ENCODE measurements at places on chromosomes 7 and 10. TPM values are rescaled to one million over a fixed set of nuclear protein-coding genes. Genes with fewer than 3 reads are reported as not detected.

GRCh38 chr10:71752391-71753090 lies 20.8 kb downstream of the VSIR start:
- no peak for DNase-seq

DNA sequence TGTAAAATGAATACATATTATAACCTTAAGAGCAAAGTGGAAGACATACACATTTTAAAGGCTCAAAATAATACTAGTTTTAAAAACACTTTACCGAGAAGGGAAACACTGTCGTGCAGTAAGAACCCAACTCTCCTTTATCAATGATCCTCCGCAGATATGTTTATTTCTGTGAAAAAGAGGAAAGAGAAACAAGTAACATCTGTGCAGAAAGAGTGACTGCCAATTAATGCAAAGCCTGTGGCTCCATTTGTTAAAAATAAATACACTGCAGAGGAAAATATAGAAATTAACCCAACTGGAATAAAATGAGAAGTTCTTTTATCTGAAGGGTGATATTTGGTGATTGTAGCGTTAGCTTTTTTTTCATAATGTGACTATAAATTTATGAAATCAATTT lies 62.7 kb downstream of the HGF start:
- DNase-seq: no peak

- no peak for DNase-seq
Observed at GRCh38 chr10:23364378-23364777, 19.8 kb upstream of the C10orf67 start.

DNA sequence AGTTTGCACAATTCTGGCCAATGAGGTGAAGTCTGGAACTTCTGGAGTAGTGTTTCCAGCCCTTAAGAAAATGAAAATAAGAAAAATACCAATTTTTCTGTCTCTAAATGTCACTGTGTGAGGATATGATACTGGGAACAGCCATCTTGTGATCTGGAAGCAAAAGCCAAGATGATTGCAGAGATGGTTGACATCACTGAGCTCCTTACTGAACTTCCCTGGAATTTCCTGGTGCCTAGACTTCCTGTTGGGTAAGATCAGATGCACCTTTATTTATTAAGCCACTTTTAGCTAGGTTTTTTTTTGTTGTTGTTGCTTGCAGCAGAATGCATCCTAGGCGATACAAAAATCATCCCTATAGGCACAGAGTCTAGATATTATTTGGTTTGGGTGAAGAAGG lies 27.3 kb upstream of the INHBA start:
- DNase-seq: no peak

DNA sequence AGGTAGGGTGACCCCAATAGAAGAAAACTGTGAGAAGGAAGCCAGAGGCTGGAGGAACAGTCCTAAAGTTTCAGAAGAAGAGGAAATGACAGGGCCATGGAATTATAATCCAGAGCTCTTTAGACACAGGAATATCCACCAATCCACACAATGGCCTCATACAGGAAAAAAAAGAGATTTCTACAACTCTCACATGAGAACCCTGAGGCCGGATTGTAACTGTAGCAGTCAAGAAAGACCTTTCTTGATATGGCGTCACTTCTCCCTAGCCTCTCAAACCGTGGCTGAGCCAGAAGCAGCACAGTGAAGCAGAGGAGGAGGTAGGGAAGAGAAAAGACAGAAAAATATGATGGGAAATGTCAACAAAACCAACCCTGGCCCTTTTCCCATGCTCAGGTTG lies 76.9 kb downstream of the RAPGEF5 start:
- DNase-seq: no peak

- DNase-seq: no peak
Observed at GRCh38 chr10:128220021-128220420, 93.8 kb upstream of the MKI67 start.

DNA sequence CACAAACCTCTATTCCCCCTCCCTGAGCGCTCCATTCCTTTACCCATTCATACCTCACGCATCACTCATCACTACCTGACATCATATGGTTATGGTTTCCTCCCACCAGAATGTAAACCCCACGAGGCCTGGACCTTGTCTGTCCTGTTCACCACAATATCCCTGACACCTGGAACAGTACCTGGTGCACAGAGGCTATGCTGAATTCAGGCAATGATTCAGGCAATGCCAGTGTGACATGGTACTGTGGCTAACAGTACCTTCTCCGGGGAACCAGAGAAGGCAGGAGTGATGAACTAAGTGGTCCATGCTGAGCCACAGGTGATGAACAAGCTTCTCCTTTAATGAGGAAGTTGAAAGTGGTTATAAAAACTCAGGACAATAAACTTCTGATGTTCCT lies 202.5 kb upstream of the PLXNA4 start:
- no peak for DNase-seq

- no peak for DNase-seq
Observed at GRCh38 chr7:46990761-46991160, 591.1 kb downstream of the TNS3 start.

GRCh38 chr7:135260930-135261721 lies 27.5 kb downstream of the STRA8 start:
- peak; percentile 76 for DNase-seq

DNA sequence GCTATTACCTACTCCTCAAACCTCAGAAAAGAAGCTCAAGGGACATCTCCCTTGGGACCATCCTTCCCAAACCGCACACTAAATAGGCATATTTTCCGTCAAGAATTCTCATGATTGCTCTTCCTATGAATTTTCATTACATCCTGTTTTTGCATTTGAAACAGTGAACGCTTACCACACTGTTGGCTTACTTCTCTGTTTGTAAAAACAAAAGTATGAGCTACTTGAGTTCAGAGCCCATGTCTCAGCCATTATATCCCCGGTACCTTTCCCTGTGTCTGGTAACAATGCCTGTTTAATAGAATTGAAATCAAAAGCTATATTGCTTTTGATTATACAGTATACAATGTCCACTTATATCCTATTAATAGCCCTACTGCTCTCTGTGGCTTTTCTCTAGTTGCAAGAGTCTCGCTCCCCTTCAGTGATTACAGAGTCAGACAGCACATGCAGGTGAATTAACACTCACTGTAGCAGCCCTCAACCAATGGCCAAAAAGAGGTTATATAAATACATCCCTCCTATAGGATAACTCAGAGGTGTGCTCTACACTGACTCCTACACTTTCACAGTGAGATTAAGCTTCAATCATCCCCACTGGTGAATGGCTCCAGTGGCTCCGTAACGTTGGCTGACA lies 264.4 kb downstream of the SORCS1 start:
- DNase-seq: no peak

- DNase-seq: no peak
Observed at GRCh38 chr7:36286226-36286625, 103.4 kb upstream of the ANLN start.

DNA sequence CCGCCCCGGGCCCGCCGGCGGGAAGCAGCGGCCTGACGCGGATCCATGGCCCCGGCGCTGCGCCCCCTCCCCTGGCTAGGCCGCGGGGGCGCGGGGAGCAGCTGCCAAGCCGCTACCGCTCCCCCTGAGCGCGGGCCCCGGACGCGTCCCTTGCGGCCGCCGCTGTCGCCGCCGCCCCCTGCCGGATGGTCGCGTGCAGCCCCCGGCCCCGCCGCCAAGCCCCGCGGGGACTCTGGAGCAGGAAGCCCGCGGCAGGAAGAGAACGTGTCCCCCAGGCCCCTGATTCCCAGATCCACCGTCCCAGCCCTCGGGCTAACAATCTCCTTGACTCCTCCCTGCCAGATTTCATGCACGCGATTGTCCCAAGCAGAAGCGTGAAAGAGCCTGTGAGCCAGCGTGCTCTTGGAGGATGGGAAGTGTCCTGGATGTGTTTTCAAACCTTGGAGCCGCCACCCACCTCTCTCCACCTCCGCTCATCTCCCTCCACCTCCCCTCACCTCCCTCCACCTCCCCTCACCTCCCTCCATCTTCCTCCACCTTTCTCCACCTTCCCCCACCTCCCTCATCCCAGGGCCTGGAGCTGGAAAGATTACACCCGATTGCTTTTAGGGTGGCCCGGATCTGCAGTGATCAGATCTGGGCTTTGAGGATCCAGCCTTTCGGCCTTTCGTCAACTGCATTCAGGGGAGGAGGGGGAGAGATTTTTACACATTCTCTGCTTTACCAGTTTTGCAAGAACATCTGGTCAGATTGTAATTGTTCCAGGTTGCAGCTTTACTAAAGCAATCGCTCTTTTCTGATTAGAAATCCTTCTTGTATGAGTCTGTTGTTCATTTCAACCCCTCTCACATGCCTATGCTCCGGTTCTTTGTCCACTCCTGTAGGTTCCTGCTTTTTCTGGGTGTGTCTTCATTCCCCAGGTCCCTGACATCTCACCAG lies 570 bp upstream of the PRTFDC1 start:
- peak; percentile 55 for DNase-seq

- no peak for DNase-seq
Observed at GRCh38 chr7:104410742-104411141, 82.3 kb downstream of the LHFPL3 start.

GRCh38 chr7:17374654-17375053 lies 76.2 kb downstream of the AHR start:
- DNase-seq: no peak

DNA sequence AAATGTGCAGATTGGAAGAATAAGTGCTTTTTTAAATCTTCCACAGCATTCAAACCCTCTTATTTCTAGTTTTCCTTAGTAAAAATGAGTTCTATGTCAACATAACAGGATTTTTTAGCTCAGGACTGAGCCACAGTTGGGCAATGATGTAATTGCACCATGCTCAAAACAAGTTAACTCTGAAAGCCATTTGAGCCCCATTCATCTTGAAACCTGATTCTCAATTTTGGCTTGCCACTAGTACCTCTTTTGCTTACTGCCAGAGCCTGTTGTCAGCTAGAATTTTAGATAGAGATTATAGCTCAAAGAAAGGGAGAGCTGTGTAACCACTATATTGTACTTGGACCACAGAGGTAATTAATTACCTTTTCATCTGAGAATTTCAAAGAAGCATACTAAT lies 1028.5 kb upstream of the PHF14 start:
- no peak for DNase-seq

DNA sequence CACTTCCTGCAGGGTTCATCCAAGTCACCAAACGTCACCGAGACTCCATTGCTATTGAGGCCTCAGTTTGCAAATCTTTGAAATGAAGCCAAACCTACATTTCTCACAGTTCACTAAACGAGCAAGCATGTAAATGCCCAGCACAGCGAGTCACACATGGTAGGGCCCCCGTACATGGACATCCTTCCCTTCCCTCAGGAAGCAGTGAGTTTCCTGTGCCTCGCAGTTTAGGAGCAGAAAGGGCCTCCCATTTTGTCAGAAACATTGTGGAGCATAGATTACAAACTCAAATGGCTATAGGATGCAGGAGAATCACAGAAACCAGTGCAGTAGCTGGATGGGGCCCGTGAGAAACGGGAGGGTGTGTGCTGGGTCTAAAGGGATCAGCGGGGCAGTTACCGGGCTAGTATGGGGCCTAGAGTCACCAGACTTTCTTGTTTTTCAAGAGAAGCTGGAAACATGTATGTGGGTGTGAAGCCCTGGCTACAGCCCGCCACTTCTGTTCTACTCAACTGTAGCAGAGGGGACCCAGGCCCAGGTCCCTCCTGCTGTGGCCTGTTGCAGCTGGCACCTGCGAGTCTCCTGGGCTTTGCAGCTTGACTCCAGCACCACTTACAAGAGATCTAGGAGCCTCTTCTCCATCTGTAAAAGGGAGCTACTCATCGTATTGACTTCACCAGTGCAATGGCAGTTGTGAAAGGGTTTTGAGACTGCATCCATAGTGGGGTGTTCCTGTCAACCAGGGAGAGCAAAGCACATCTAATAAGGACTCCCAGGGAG lies 14.2 kb upstream of the SLC18A3 start:
- no peak for DNase-seq

DNA sequence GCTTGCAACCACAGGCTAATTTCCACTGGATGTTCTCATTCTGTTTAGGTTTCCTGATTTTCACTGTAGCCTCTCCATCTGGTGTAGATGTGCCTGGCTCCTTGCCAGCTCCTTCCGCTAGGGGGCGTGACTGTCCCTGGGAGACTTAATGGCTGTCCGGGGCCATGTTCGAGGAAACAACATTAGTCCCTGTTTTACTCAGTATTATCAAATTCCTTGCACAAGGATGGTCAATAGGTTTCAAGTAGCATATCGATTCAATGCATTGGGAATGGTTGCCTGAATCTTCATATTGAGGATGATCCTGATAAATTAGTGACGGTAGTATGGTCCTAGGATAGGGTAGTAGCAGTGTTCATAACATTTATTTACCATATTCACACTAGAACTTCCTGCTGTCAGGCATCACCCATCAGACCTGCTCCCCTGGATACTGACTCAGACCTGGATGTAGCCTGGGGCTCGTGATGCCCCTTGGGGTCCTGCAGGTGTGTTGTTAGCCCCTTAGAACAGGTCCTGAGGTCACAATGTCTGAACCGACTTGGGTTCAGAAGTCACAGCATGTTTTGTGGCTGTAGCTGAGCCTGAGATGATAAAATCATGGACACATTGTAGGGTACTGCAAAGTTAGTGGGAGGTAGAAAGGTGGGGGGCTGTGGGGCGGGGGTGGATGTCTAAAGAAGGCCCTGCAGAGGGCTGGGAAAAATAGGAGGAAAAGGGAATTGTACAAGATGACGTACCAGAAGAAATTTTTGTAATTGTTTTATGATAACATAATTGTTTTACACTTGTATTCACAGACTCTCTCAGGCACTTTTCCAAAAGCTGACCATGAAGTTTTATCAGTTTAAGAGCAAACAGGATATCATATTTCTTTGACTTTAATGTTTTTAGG lies 8.9 kb upstream of the EXOC6 start:
- DNase-seq: peak; percentile 57

GRCh38 chr10:27889518-27889917 lies 109.4 kb downstream of the ODAD2 start:
- no peak for DNase-seq

GRCh38 chr10:102421757-102422512 lies 1.3 kb downstream of the FBXL15 start:
- no peak for DNase-seq

- no peak for DNase-seq
Observed at GRCh38 chr7:102079140-102080018, 207.3 kb upstream of the SH2B2 start.

DNA sequence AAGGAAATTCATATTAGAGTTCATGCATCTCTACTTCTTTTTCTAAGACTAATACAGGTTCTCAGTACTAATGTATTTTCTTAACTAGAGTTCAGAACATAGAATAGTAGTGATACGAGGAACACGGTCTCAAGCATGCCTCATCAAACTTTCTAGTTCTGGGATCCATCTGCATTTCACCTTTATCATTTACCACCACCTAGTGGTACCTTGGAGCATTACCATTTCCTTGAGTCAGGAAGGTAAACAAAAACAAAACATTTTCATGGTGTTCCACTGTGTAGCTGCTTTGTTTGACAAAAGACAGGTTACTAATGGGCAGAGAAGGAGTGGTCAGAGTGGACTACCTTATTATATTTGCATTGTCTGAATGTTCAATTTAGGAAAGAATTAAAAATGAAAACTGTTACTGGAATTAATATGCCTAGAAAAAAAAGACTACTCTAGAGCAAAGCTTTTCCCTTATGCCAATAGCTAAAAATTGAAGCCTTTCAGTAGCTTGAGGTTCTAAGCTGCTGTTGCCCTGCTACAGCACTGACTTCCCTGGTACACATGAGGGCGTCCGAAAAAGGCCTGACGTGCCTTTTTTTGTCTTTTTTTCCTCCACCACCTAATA lies 44.5 kb downstream of the STARD3NL start:
- DNase-seq: peak; percentile 57

Gene SPDYE5
- 4.8 TPM for total RNA-seq

Gene COL28A1
- total RNA-seq: not detected

Gene RELN
- total RNA-seq: 1.2 TPM

Gene GLUD1
- 82.8 TPM for total RNA-seq

Gene RBM48
- total RNA-seq: 10.1 TPM

Gene MEPCE
- 20.9 TPM for total RNA-seq

Gene SBDS
- 117 TPM for total RNA-seq

Gene ZNF680
- total RNA-seq: 31.5 TPM

Gene FEZF1
- total RNA-seq: 0.48 TPM

Gene DYDC2
- 1.4 TPM for total RNA-seq

Gene NUTM2E
- total RNA-seq: 1.4 TPM

Gene ATP6V1F
- total RNA-seq: 69.3 TPM
